ENCODE measurements at places on chromosomes 6 and 20.

DNA sequence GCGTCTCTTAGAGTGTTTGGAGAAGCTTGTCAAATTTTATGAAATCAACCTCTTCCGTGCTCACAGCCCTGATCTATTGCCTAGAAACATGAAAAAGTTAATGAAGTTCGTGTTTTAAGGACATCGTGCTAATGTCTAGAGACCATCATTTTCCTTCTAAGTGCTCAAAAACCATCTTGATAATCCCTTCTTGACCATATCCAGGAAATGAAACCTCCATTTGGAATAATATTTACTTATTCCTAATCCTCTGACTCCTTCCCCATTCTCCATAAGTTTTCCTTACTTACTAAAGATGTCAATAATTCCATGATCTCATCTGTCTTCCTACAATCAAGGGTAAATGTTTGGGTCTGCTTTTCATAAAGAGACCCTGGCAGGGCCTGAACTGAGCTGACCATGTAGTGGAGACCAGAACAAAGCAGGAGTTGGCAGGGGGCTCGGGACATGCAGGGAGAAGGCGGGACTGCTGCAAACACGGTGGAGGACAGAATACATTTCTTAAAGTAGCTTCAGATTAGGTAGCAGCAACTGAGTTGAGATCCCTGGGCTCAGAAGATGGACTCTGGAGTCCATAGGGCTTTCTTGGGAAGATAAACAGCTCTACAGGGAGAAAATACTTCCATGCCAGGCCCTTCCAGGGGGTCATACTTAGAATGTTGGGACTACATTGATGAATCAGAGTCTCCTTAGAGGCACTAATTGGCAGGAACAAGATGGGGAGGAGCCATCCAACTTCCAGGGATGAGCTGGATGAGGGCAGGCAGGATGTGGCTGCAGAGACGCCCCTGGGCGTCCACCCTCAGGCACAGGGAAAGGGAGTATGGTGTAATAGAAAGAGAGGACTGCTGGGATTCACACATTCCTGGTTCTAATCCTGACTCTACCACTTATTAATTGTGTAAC, 100.7 kb downstream of the RIN2 start:
- no peak for DNase-seq

GRCh38 chr6:43061861-43062260, 2.4 kb downstream of the KLC4 start:
- no peak for DNase-seq

GRCh38 chr6:68635412-68635705, 277 bp downstream of the ADGRB3 start:
- DNase-seq: no peak

DNA sequence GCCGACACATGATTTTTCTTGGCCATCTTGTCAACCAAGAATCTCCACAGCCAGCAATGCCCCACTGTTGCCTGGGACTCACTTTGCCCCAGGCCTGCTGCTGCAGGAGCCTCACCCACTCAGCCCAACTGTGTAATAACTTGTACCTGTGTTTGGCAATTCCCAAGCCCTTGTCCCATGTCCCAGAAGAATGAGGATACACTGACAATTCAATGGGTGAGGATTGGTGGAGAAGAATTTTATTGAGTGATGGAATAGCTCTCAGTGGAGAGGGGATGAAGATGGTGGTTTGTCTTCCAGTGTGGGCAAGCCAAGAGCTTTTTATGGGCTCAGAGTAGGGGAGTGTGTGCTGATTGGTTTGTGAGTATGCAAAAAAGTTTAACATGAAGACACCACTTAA, 861.9 kb downstream of the TFAP2A start:
- no peak for DNase-seq

- no peak for DNase-seq
Measured at GRCh38 chr6:161903584-161904212, 629.8 kb upstream of the AGPAT4 start.

Measured in activated CD8-positive, alpha-beta memory T cell treated with anti-CD3 and anti-CD28 coated beads for 24 hours (primary cell).